ENCODE measurements at places on chromosomes 1 and 21. TPM values are rescaled to one million over a fixed set of nuclear protein-coding genes. Genes with fewer than 3 reads are reported as not detected.

The LCE1B gene
- polyA plus RNA-seq, result not detected

The GRHL3 gene
- polyA plus RNA-seq, result 0.18 TPM

The HSD11B1 gene
- polyA plus RNA-seq, result 4.9 TPM

The OR2L8 gene
- not detected for polyA plus RNA-seq

The HCN3 gene
- 1.0 TPM for polyA plus RNA-seq

The FAM76A gene
- polyA plus RNA-seq, result 5.4 TPM

The RAB7B gene
- 0.54 TPM for polyA plus RNA-seq

The LRRN2 gene
- 0.38 TPM for polyA plus RNA-seq

The LCE2C gene
- not detected for polyA plus RNA-seq

The PDE4DIP gene
- polyA plus RNA-seq, result 11.7 TPM

The PAPPA2 gene
- polyA plus RNA-seq, result 0.61 TPM

The PLA2G4A gene
- polyA plus RNA-seq, result 10.2 TPM

The TMEM240 gene
- 2.1 TPM for polyA plus RNA-seq

The MAP7D1 gene
- polyA plus RNA-seq, result 215 TPM

The BCAN gene
- polyA plus RNA-seq, result 0.06 TPM

The BRINP3 gene
- 0.11 TPM for polyA plus RNA-seq

The RPAP2 gene
- polyA plus RNA-seq, result 9.8 TPM

The JAK1 gene
- 73.2 TPM for polyA plus RNA-seq

The LRRC7 gene
- 0.22 TPM for polyA plus RNA-seq

The PERM1 gene
- 0.16 TPM for polyA plus RNA-seq
